ENCODE measurements at places on chromosomes 7 and 10.
A peak's percentile ranks its signal among the peaks of the same experiment; 100 is the strongest.

DNA sequence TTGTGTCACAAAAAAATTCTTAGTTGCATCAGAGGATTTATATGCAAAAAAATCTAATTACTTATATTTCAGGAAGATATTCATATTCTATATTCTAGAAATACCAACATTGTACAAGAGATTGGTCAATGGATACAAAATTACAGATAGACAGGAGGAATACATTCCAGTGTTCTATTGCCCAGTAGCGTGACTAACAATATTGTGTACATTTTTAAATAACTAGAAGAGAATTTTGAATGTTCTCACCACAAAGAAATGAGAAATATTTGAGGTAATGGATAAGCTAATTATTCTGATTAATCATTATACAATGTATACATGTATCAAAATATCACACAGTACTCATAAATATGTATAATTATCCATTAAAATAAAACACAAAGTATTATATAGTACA is 253.3 kb downstream of the IPMK start:
- no peak for DNase-seq

DNA sequence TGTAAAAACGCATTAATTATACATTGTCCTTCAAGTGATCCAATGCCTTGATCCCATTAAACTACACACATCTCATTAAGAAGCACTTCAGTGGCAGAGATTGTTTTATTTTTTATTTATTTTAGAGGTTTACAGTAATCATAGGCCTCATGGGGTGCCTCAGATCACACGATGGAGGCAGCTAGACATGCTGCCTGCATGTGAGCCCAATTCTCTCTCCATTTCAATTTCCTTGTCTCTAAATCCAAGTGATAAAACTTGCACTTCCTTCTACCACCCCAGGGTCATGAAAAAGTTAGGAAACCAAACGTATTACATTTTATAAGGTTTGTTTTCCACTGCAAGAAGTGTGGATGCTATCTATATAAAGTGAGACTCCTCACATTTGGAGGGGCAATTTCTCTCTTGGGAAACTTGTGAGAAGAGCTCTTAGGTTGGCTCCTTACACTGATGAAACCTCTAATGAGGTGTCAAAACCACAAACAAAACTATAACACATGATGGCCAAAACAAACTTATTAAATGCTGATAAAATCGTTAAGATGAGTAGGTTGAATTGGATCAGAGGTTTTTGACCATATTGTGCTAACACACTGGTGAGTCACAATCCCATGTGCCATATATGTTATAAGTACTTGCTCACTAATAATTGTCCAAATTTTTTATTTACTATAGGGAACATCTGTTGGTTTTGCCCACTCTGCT is 22.3 kb upstream of the XPNPEP1 start:
- DNase-seq, result no peak

- peak; percentile 47 for DNase-seq
Observed at GRCh38 chr7:150322833-150323681, at the start of the genes ACTR3C and LRRC61. Gene ACTR3C, minus strand, starts transcription at chr7:150323545. Its CDS starts 28,249 bp downstream, at chr7:150295296. Gene LRRC61, plus strand, starts transcription at chr7:150323355. Its CDS starts 13,507 bp downstream, at chr7:150336862.

DNA sequence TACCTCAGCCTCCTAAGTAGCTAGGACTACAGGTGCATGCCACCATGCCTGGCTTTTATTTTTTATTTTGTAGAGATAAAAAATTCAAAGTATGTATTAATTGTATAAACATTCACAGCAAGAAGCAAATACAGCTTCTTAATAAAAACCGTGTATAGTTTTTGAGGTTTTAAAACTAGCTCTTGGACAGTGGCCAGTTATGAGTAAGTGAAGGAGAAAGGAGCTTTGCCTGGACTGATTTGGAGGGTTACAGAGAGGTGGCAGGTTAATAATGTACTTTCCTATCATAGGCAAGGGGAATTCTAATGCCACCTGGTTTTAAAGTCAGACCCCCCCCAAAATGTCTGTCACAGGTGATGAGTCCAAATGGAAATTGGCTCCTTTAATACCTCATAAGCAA is 43.4 kb downstream of the ZNRF2 start:
- DNase-seq, result no peak

- no peak for DNase-seq
Observed at GRCh38 chr10:124007102-124007772, 86.2 kb downstream of the CHST15 start.

DNA sequence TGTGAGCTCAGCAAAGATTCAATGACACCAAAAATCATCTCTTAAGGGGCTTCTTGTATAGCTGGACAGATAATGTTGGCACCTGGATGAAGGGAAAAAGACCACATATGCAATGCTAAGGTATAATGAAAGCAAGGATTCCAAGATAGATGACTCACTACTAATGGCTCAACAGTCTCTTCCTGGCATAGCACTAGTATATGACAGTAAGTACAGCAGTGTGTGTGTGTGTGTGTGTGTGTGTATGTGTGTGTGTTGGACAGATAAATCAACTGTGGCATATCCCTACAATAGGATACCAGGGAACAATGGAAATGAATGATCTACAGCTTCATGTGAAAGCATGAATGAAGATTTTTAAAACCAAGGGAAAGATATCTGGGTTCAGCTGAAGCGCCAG is 257.1 kb downstream of the SFMBT2 start:
- DNase-seq, result no peak

DNA sequence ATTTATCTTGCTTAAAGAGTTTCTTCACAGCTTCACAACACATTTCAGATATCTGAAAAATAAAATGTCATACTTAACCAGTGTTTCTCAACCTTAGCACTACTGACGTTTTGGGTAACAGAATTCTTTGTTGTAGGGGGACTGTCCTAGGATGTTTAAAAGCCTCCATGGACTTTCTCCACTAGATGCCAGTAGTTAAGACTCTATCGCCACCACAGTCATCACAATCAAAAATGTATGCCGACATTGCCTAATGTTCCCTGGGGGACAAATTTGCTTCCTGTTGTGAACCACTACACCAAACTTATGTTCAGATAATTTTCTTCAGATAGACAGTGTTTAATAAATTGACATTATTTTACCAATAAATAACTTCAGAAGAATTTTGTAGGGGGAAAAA is 13.4 kb downstream of the NOC3L start:
- no peak for DNase-seq

Data from stimulated activated CD4-positive, alpha-beta T cell treated with anti-CD3 and anti-CD28 coated beads, Interleukin-1b, Interleukin-23, amount 100 ng/mL, for 1 hour (primary cell).